Activated T-helper 1 cell treated with anti-CD3 and anti-CD28 coated beads, Interleukin-2, amount 50 U/mL, for 16 hours (primary cell): ENCODE measurements at places on chromosomes 12 and 14.

- no peak for DNase-seq
Measured at GRCh38 chr12:120093336-120093591, 23.3 kb downstream of the RAB35 start.

- no peak for DNase-seq
Measured at GRCh38 chr14:35549551-35549950, 15.6 kb downstream of the INSM2 start.

- no peak for DNase-seq
Measured at GRCh38 chr14:90534091-90534837, 137.4 kb downstream of the CALM1 start.

- no peak for DNase-seq
Measured at GRCh38 chr14:89657014-89657413, 240.0 kb upstream of the FOXN3 start.

GRCh38 chr14:31887929-31888580 is 189.0 kb upstream of the ARHGAP5 start:
- DNase-seq, result no peak

- no peak for DNase-seq
Measured at GRCh38 chr12:130860311-130860710, 11.6 kb upstream of the RAN start.

- DNase-seq, result no peak
Measured at GRCh38 chr14:104437703-104438102, 141.9 kb upstream of the C14orf180 start.

DNA sequence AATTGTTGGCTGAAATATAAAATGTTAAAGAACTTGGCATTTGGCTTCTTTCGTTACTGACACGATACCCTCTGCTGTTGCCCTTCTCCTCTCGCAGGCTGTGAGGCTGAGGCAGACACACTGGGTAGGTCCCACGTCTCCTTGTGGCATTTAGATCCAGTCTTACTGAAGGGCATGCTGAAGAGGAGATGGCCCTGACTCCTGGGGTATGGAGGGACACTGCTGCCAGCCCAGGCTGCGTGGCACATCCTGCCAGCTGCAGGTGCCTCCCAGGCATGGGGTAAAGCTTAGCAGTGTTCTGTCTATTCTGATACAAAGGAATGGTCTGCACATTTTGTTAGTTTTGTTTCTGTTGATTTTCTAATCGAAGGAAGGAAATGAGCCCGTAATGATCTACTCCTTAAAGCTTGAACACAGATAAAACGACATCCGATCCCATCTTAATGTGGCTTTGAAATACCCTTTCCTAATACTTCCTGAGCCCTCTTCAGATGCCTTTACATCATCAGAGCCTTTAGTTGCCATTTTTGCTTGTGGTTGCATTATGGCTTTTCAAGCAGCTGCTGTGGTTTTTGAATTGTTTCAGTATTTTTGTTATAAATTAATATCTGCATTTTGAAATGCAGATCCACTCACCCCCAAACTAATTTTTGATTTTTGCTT is 61.1 kb downstream of the WDR20 start:
- DNase-seq, result no peak

DNA sequence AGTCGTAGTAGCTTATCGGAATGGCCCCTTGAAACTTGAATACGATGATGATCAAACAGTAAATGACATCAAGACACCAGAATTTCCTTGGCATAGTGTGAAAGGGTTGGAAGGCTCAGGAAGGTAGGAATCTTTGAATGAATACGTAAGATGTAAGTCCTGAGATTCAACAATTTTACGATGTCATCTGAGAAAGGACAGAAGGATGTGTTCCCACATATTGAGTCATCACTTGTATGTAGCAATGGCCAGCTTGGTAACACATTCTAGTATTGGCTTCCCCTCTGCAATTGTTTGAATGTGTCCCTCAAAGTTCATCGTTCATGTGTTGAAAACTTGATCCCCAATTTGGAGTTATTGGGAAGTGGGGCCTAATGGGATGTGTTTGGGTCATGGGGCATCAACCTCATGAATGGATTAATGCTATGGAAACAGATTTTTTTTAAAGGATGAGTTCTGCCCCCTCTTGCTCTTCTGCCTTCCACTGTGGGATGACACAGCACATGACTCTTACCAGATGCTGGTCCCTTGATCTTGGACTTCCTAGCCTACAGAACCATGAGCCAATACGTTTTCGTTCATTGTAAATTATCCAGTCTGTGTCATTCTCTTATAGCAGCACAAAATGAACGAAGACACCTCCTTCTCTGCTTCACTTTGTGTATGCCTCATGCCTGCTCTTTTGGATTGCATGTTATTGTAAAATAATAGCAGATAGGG is 284.6 kb downstream of the BCAT1 start:
- no peak for DNase-seq

DNA sequence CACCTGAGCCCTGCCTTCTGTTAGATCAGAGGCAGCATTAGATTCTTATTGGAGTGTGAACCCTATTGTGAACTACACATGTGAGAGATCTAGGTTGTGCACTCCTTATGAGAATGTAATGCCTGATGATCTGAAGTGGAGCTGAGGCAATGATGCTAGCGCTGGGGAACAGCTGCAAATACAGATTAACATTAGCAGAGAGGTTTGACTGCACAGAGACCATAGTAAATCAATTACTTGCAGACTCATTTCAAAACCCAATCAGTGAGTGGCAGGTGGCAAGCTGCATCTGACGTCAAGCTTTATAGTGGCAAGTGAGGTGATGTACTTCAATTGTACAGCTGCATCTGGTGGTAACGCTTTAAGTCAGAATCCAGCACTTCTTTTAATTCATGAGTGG is 141.6 kb downstream of the GPHN start:
- DNase-seq, result no peak

GRCh38 chr14:70858641-70859040 is 48.6 kb upstream of the PCNX1 start:
- DNase-seq, result no peak

DNA sequence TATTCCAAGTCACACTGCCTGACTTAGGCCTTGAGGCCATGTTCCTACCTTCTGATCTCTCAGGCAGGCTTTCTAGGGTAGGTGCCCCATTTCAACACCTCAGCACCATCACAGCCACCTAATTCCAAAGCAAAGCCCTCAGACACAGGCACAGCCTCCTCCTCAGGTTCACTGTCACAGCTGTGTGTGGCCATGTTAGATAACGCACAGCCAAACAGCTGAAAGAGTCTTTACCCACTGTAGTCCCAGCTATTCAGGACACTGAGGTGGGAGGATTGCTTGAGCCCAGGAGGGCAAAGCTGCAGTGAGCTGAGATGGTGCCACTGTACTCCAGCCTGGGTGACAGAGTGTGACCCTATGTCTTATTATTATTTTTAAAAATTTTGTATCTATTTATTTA is 7.3 kb upstream of the TMEM229B start:
- no peak for DNase-seq
